ENCODE measurements at places on chromosomes 11 and 22. TPM values are rescaled to one million over a fixed set of nuclear protein-coding genes. Genes with fewer than 3 reads are reported as not detected.

The FAM181B gene
- total RNA-seq: 1.4 TPM

The C11orf86 gene
- total RNA-seq: not detected

GRCh38 chr11:21396342-21397008 is 727.1 kb downstream of the NELL1 start:
- DNase-seq: no peak

DNA sequence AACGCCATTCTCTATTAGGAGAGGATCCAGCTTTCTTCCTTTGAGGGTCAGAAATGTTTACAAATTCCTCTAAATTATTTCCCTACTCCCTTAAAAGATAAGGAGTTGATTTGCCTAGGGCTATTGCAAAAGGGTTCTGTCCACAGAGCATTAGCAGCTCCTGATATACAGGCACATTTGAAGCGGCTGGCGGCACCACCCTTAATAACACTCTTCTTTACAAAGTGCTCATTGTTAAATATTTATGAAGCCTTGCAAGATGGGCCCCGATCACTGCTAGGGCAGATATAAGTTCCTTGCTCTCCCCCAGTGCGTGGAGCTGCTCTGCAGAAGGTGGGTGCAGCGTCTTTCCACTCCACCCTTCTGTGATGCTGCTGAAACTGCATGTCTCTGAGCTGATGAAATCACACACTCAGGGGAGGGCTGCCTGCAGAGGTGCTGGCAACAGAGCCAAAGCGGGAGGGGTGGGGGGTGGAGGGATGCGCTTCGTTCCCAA is 116.7 kb upstream of the NTM start:
- peak; percentile 89 for DNase-seq

- no peak for DNase-seq
Measured at GRCh38 chr11:121437018-121437685, 15.0 kb upstream of the SORL1 start.

DNA sequence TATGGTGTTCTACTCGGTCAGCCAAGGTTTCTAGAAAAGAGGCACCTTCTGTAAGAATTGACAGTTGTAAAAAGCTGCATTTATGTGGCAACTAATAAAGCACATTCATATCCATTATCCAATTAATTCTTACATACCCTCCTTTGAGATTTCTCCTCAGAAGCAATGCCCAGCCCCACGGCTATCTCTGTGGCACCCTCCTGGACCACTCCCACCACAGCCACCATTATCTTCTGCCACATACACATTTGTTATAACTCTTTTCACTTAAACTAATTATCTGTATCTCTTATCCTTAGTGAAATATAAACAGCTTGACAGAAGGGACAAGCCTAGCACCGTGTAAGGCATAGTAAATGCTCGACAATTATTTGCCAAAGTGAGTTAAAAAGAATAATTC is 48.5 kb downstream of the PAK1 start:
- no peak for DNase-seq

DNA sequence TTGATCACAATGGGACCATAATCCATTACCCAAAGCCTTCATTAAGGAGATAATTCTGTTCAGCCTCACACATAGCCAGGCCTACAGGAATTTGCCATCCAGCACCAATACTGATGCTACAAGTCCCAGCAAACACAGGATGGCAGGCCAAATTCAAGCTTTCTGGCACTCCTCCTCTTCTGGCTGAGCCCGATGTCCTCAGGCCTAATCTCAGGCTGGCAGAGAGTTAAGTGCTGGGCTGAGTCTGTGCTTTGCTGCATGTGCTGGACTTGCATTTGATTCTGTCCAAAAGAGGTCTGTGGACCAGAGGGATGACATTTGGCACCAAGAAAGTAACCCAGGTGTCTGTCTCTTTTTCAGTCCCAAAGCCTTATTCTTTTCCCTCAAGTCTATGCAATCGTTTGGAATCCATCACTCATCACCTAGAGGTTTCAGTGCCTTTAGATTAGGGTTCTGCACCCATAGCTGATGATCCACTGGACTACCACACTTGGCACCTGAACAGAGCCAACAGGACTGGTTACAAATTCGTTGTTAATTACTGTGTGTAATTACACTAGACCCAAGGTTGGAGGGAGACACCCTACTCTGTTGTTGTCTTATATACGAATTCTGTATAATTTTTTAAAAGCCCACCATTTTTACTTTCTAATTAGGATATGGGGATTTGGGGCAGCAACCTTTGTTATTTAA is 19.4 kb upstream of the LIN7C start:
- no peak for DNase-seq

DNA sequence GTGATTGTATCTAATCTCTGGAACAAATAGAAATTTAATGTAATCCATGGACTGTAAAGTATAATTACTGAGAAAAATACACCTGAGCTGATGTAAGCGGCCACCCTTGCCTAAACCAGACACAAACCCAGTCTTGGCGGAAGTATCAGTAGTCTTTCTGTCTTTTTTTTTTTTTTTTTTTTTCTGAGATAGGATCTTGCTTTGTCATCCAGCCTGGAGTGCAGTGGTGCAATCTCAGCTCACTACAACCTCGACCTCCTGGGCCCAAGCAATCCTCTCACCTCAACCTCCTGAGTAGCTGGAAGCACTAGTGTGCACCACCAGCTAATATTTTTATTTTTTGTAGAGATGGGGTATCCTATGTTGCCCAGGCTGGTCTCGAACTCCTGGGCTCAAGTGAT is 5.5 kb upstream of the CXCR5 start:
- DNase-seq: no peak

- peak; percentile 13 for DNase-seq
Measured at GRCh38 chr11:120807414-120808150, 216.3 kb upstream of the TBCEL start.
